NK-92 treated with Interleukin-12 subunit alpha and Interleukin-12 subunit beta, amount 100 ng/mL, for 24 hours (cell line): ENCODE measurements at places on chromosomes 6 and 20.

DNA sequence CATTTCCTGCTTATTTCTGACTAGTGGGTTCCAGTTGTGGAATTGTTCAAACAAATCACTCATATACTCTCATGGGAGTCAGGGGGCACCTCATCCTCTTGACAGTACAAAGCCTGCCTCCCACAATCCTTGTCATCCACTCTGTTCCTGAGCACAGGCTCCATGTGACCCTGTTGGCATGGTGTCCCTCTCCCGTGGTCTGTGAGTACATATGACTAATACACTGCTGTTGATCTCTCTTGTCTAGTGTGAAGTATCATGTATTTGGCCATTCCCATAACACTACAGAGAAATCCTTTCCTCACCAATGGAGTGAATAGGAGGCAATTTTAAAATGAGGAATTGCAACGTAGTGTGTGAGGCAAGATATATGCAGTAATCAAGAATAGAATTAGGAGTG lies 185.3 kb downstream of the OGFRL1 start:
- no peak for DNase-seq

DNA sequence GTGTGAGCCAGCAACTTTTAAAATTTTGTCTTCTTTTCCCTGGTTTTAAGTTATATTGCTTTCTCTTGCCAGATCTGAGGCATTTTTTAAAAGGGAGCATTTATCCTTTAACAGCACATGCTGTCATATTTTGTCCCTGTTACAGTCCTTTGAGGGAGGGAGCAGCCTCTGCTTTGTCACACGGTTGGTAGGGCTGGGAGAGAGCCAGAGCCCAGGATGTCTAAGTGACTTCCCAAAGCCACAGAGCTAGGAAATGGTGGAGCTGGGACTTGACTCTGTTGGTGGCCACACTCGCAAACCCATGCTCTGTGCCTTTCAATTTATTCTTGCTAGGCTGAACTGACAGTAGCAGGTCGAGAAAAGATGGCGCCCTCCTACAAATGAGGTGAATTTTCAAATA lies 80.4 kb upstream of the IYD start:
- no peak for DNase-seq

DNA sequence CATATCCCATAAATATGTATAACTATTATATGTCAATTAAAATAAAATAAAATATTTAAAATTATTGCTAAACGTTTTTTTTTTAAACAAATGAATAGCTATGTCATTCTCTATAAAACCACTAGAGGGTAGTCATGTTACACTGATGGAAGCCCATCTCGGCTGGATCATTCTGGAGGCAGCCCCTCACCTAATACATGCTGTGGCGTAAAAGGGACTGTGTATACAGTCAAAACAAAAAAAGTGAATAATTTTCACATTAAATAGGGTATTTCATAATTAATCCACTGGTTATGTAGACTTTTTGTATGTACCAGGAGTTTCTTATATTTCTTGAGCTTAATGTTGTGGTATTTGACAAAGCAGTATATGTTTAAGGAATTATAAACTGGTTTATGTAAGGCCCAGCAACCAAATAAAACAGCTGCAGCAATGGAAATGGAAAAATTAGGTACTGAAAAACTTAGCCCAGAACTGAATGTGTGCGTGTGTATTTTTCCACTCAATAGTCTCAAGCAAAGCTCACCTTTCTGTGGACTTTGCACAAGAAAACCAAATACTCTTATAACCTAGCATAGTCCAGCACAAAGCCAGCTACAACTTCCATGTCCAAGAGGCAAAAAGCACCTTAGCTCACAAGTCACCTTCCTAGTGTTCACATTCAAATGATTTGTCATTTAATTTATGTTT lies 81.7 kb downstream of the COL9A1 start:
- DNase-seq, result no peak

- peak; percentile 38 for DNase-seq
Measured at GRCh38 chr6:25012657-25013056, 76.9 kb upstream of the RIPOR2 start.

GRCh38 chr20:50303573-50304500 lies 113.2 kb downstream of the CEBPB start:
- no peak for DNase-seq

- DNase-seq, result no peak
Measured at GRCh38 chr20:25053255-25054031, 4.5 kb downstream of the ACSS1 start.

DNA sequence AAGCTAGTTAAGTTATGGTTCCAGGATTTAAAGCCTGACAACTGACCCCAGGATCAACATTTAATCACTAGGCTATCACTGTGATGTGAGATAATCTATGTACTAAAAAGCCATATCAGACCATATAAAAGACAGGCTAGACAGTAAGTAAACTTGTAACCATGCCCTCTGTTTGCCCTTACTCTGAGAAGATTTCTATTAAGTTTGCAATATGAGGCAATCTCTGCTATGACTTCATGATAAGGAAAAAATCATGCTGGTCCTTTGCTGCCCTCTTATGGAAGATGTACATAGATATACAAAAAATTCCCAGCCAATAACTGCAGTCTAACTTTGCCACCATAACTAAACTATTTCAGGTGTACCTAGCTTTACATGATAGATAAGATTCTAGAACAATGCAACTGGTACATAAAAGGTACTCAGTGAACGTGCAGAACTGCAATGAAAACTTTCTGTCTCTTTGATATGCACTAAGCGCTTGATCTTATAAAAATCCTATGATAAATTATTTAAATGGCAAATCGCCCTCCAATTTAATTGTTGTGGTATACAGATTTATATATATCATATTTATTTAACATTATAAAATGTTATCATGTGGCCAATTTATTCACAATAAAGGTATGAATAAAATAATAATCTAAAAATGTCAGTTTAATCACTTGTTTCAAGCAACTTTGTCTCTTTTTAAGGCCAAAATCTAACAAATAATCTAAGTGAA lies 70.5 kb downstream of the FAM217A start:
- no peak for DNase-seq

GRCh38 chr6:166855416-166855815 lies 100.9 kb downstream of the RNASET2 start:
- DNase-seq, result no peak

GRCh38 chr6:33981421-33981820 lies 164.5 kb downstream of the GRM4 start:
- DNase-seq, result no peak

- DNase-seq, result no peak
Measured at GRCh38 chr6:80872199-80872950, 765.9 kb downstream of the BCKDHB start.

DNA sequence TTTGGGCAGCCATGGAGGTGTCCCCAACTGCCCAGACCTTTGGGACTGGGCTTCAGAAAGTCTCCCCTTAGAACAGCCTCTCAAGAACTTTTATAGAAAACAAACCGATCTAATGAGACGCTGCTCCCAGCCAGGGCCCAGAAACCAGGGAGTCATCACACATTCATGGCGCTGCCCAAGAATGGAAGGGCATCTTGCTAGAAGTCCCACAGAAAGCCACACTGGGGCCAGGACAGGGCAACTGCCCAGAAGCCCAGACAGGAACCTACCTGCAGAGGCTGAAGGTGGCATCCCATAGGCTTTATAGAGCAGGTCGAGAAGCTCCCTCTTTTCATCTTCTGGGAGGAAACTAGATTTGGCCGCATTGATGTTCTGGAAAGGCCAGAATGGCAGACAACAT lies 31.5 kb downstream of the ADA start:
- no peak for DNase-seq

DNA sequence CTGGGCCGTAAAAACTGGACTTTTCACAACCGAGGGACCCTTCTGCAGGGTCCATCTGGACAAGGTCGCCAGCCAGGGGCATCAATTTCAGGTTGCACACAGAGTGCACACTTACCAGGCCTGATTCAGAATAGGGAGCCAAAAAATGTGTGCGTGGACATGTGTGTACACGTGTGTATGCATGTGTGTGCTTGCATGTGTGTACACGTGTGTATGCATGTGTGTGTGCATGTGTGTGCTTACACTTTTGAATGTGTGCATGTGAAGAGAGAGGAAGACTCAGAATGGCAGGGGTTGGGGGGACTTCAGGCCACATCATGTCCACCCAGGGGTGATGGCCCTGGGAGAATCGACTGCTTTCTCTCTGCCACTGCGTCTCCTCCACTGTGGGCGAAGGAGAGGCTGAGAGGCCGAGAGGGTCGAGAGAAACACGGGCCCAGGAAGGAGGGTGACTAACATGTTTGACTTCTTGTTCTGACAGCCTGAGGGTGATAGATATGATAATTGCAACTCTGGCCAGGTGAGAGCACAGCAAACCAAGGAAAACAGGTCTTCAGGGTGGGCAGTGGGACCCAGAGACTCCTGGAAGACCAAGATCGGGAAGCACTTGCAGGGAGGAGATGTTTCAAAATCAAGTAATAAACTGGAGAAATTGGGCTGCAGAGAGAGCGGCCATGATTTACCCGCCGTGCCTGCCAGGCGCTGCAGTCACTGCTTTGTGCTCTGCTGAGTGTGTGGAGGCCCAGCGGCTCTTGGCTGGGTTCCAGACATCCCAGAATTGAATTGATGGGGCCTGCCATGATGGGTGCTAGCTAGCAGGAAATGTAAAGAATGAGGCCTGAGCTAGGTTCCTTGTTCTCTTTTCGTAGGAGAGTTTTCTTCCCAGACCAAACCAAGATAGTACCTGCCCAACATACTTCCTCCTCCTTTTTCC lies 310.8 kb downstream of the QKI start:
- DNase-seq, result no peak

- no peak for DNase-seq
Measured at GRCh38 chr20:35497780-35498189, 31.7 kb downstream of the C20orf173 start.

DNA sequence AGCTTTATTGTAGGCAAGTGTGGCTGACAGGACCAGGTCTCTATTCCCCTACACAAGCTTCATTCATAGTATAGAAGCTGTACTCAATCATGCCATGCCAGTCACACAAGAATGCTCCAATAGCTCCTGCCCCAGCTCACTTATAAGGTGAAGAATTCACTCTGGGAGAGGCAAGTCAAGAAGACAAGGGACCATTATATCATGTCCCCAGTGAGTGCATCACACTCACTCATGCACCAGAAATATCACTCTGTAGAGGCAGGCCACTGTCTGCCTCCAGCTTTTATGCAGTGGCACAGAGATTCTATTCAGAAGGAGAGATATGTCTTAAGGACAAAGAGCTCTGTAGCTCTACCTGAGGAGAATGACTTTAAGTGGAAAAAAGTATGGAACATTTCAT lies 263.2 kb downstream of the GJA1 start:
- no peak for DNase-seq

DNA sequence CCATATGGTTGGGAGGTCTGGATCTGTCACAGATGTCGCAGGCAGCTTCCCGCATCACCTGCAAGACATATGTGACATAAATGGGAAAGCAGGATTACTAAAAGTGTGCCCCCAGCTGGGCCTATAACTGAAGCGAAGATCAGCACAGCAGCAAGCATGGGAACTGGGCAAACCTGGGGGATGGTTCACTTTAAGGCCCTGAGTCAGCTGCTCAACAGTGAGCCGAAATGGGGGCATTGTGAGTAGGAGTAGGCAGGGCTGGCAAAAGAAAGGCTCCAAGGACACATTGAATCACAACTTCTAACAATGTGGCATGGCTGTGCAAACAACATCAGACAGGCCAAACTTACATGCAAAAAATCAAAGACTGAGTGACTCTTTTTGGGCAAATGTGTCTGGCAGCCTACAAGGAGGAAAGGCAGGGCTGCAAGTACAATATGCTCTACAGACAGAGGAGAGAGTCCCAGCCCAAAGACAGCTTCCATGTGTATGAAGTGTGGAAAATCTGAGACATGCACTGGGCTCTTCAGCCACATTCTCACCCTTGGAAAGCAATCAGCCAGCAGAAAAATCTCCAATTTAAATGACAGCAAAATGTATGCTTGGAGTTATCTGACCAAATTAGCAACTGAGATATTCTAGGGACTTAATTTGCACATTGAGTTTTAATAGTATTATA lies 531.0 kb upstream of the MMS22L start:
- no peak for DNase-seq

GRCh38 chr6:43123461-43124314 lies 47.4 kb upstream of the SRF start:
- no peak for DNase-seq

- no peak for DNase-seq
Measured at GRCh38 chr6:87905101-87905641, 142.5 kb upstream of the SPACA1 start.

GRCh38 chr6:137823826-137824555 lies 43.1 kb upstream of the TNFAIP3 start:
- DNase-seq, result no peak

GRCh38 chr20:63536997-63537524 lies at the start of gene PTK6:
Gene PTK6, minus strand, starts transcription at chr20:63537376. Its CDS starts 62 bp downstream, at chr20:63537314.
- DNase-seq, result no peak

DNA sequence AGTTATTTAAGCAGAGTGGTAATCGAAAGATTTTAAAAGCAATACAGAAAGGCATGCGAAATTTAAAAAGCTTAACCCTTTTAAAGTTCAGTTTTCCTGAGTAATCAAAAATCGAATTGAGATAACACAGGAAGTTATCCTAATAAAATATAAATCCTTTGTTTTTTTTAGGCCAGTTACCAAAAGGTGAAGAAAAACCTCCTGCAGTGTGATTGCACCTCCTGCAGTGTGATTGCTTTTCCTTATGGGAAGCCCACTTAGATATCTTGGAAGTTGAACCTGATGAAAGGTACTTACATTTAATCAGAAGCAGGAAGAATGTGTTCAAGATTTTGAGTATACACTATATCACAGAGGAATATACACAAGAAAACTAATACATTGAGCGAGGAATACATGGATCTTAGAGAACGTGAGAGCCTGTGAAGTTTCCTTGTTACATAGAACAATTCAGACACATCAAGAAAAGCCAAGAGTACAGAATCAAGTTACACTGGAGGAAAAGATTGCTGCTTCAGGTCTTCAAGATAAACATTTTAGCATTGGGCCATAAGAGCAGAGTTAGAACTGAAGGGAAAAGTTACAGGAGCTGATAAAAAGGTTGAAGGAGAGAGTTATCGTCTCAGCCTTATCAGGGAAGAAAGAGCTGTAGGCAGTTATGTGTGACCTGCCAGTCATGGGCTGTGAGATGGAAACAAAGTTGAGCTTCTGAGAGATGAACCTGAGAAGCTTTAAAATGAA lies 7.7 kb upstream of the TMEM181 start:
- DNase-seq, result no peak

GRCh38 chr6:95318137-95318536 lies 259.2 kb upstream of the MANEA start:
- no peak for DNase-seq

- no peak for DNase-seq
Measured at GRCh38 chr20:3382836-3383235, 24.6 kb downstream of the DNAAF9 start.

- no peak for DNase-seq
Measured at GRCh38 chr6:43695215-43695966, 7.8 kb upstream of the MRPS18A start.

GRCh38 chr20:36833275-36834020 lies 42.5 kb upstream of the TLDC2 start:
- DNase-seq, result no peak

- no peak for DNase-seq
Measured at GRCh38 chr20:59560588-59561227, 43.6 kb upstream of the PHACTR3 start.

GRCh38 chr6:111096246-111096645 lies 8.9 kb downstream of the SLC16A10 start:
- DNase-seq, result no peak
